ENCODE measurements at places on chromosomes 16 and 17. TPM values are rescaled to one million over a fixed set of nuclear protein-coding genes. Genes with fewer than 3 reads are reported as not detected.

- H3K27me3 ChIP-seq, result no peaks in the 10 kb centered on the region
- H3K4me3 ChIP-seq, result no peak overlapping the region
- no peaks in the 10 kb centered on the region for H3K36me3 ChIP-seq
- H3K4me1 ChIP-seq, result no peaks in the 10 kb centered on the region
- DNase-seq, result no peak
Observed at GRCh38 chr17:54435966-54436365, 464.7 kb upstream of the TOM1L1 start.

DNA sequence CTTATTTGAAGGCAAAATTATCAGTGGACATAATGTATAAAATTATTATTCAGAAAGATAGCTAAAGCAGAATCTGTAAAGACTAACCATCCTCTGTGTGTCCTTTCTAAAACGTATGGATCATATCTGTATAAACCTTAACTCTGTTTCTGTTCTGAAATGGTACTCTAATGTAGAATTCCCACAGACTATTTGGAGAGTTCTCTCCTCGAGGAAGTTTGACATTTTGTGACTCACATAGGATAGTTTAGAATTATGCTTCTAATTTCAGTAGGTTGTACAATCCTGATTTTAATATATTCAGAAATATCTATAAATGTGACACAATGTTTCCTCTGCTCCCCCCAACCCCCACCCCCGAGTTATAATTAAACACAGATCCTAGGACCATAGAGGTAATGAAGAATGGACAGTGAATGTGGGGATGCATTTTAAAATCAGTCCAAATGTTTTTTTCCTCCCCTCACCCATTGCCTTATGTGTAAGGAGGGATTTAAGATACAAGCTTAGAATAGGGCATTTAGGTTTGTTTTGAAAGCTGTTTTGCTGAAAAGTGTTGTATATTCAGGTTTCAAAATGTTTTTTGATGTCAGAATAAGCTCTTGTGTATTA is 66.8 kb downstream of the BCAS3 start:
- H3K4me1 ChIP-seq, result peaks cover 4% of the 10 kb centered on the region
- H3K36me3 ChIP-seq, result no peaks in the 10 kb centered on the region
- H3K4me3 ChIP-seq, result peak overlapping the region; percentile 40
- H3K27ac ChIP-seq, result peak overlapping the region; percentile 75
- H3K27me3 ChIP-seq, result no peaks in the 10 kb centered on the region

- H3K4me1 ChIP-seq, result no peaks in the 10 kb centered on the region
- H3K4me3 ChIP-seq, result no peak overlapping the region
- no peaks in the 10 kb centered on the region for H3K27me3 ChIP-seq
- H3K27ac ChIP-seq, result no peak overlapping the region
- H3K36me3 ChIP-seq, result no peaks in the 10 kb centered on the region
Observed at GRCh38 chr16:17801068-17801467, 330.3 kb upstream of the XYLT1 start.

DNA sequence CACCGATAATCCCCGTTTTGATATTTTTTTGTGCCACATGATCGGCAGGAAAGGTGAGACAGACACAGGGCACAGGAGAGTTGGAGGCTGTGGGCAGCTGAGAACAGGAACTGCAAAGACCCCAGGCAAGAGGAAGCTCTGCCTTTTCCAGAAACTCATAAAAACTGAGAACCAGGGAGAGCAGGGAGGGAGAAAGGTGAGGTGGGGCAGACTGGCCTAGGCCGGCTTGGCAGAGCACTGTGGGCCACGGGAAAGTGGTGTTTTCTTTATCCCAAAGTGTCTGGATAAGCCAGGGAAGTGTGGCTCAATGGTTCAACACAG is 11.8 kb upstream of the AXIN2 start:
- no peaks in the 10 kb centered on the region for H3K27me3 ChIP-seq
- no peak overlapping the region for H3K4me3 ChIP-seq
- H3K4me1 ChIP-seq, result 0 out of 2 replicates have a peak, but pooled peaks cover 6% of the 10 kb centered on the region
- H3K27ac ChIP-seq, result no peak overlapping the region
- DNase-seq, result no peak

MRC2 gene
- 4.5 TPM for total RNA-seq
